Panc1 (cell line): ENCODE measurements at places on chromosomes 2 and 18. TPM values are rescaled to one million over a fixed set of nuclear protein-coding genes. Genes with fewer than 3 reads are reported as not detected.

The AFF3 gene
- 2.2 TPM for total RNA-seq

DNA sequence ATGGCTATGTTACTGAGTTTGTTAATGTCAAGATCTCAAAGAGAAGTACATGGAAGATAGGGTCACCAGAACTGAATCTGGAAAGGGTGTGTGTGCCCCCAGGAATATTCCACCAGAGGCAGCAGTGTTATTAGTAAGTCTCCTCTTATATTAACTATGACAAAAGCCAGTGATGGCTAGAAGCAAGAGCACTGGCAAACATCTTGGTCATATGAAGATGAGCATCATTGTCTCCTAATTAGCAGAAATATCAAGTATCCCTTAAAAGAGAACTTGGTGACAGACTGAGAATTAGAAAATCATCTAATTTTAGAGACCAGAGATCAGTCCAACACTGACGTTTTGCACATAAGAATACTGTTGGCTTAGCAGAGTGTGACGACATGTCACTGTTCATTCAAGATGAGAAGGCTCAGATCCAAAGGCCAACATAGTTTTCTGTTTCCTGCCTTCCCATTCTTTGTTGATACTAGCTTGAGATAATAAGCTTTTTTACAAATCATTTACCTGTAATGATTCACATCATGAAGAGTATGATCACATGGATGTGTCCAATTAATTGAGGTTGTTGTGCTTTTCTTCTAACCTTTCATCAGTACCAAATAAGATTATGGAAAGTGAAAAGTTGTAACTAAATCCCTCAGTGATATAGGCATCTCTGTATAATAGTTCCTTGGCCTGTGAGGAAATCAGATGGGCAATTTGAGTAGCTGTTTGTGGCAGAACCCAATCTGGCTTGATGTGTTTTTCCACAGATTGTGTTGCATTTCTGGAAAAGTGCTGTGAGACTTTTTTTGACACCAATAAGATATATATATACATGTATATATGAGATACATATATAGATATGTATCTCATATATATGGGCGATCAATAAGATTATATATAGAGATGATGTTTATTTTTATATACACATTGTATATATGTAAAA lies 44.5 kb downstream of the MAPRE2 start:
- H3K4me3 ChIP-seq, result no peak overlapping the region
- no peaks in the 10 kb centered on the region for H3K4me1 ChIP-seq
- H3K27me3 ChIP-seq, result no peaks in the 10 kb centered on the region
- no peak for DNase-seq
- no peak overlapping the region for H3K27ac ChIP-seq

- no peaks in the 10 kb centered on the region; the same call in 1 of the 2 replicates for H3K36me3 ChIP-seq
- no peaks in the 10 kb centered on the region for H3K4me1 ChIP-seq
- no peak overlapping the region for H3K27ac ChIP-seq
- DNase-seq, result no peak
- peaks cover 8% of the 10 kb centered on the region for H3K27me3 ChIP-seq
- no peak overlapping the region for H3K4me3 ChIP-seq
Measured at GRCh38 chr2:74831693-74832530, 2.0 kb upstream of the HK2 start.

DNA sequence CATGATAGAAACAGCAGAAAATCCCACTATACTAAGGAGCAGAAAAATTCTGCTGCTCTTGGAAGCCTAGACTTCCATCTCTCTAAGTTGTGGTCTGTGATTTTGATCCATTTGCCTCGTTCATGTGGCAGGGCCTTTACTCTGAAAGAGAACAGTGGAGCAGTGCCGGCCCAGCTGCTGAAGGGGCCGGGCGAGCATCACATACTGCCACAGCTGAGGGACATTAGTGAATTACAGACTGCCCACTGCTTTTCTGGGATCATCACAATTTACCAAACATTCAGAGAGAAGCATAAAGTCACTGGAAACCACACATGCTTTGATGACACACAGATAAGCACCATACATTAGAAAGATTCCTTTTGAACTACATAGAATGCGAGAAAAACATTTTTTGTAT lies 217.0 kb upstream of the BOD1L2 start:
- no peak overlapping the region for H3K4me3 ChIP-seq
- H3K4me1 ChIP-seq, result no peaks in the 10 kb centered on the region
- H3K36me3 ChIP-seq, result no peaks in the 10 kb centered on the region

The RBKS gene
- 2.2 TPM for total RNA-seq

- DNase-seq, result no peak
- no peak overlapping the region for H3K27ac ChIP-seq
- H3K27me3 ChIP-seq, result no peaks in the 10 kb centered on the region
- H3K4me1 ChIP-seq, result no peaks in the 10 kb centered on the region
Measured at GRCh38 chr2:51013079-51013932, 18.6 kb downstream of the NRXN1 start.

DNA sequence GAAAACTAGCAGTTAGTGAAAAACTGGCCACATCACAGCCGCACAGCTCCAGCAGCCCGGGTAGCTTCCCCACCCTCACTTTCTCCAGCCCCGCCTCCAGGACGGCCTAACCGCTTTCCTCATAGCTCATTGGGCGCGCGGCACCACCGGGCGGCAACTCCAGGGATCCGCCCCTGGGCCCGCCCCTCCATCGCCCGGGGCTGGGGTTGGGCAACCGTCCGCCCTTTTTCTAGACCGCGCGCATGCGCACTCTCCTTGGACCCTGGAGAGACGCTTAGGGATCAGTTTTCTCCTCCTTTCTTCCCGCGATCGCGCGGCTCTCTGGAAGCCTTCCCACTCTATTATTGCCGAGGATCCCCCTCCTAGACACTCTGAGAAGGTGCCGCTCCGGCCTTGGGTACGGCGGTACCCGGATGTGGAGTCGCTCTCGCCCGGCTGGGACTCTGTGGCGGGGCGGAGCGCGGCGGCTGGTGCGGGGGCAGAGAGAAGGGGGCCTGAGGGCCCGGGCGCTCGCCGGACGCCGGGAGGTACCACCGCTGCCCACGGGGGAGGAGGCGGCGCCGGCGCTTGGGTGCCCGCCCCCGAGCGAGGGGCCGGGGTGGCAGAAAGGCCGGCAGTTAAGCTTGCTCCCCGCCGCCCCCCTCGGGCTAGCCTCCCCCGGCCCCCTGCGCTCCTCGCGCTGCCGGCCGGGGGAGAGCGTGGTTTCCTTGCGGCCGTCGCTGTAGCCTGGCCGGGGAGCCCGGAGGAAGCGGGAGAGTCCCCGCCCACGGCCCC lies at the start of gene MIB1:
MIB1 (plus strand) TSS at position 255 of the 774 bp plus-strand sequence. CDS start 792 bp downstream, outside the sequence.
- DNase-seq, result peak; percentile 67
- no peaks in the 10 kb centered on the region; the same call in 1 of the 2 replicates for H3K36me3 ChIP-seq
- no peaks in the 10 kb centered on the region for H3K27me3 ChIP-seq

The NCK2 gene
- 60.7 TPM for total RNA-seq

DNA sequence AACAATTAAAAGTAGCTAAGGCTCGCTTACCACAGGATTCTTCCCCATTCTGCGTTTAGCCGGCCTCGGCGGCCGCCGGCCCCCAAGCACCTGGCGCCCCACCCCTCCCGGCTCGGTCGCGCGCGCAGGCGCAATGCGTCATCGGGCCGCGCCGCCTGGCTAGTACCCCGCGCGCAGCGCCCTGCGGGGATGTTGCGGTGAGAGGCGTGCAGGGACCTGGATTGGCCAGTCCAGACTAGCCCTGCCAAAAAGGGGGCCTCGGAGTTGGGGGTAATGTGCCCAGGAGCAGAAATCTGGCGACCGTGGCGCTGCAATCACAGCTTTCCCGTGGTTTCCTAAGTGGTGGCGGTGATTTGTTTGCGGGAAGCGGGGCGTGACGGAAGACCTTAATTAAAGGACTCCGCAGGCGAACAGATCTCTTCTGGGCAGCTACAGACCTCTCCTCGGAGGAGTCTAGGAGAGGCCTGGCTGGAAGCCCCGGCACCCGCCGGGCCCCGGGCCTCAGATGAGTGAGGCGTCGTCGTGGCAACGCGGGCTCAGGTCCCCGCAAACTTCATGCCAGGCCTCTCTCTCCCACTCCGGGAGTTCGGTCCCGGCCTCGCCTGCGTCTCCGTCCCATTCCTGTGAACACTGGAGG lies 606 bp downstream of the TMEM237 start:
- H3K27ac ChIP-seq, result peak overlapping the region; percentile 95
- H3K4me3 ChIP-seq, result peak overlapping the region; percentile 95
- no peaks in the 10 kb centered on the region for H3K27me3 ChIP-seq
- peaks cover 17% of the 10 kb centered on the region for H3K4me1 ChIP-seq

- peaks cover 6% of the 10 kb centered on the region for H3K27me3 ChIP-seq
- H3K27ac ChIP-seq, result no peak overlapping the region
- peak; percentile 2 for DNase-seq
- no peak overlapping the region for H3K4me3 ChIP-seq
Measured at GRCh38 chr2:104944495-104944894, 90.6 kb downstream of the POU3F3 start.

DNA sequence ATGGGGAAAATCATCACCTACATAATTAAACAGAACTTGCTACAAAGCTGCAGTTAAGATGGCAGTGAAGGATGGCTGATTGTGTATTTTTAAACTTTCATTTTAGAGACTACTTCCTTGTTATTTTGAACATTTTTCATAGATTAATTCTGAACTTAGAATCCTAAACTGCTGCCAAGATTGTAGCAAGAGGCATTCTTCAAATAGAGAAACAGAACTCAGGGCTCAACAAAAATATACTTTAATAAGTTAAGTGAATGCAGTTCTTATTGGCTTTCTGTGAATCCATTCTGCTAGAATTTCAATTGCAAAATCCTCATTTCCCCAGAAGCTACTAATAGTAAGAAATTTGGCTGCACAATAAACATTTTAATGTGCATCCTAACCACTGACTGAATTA lies 160.3 kb downstream of the L3MBTL4 start:
- H3K27ac ChIP-seq, result no peak overlapping the region
- H3K36me3 ChIP-seq, result no peaks in the 10 kb centered on the region
- H3K4me1 ChIP-seq, result no peaks in the 10 kb centered on the region
- no peaks in the 10 kb centered on the region for H3K27me3 ChIP-seq
- no peak for DNase-seq

The C2orf80 gene
- not detected for total RNA-seq

The TUBA4B gene
- total RNA-seq, result not detected

The SCG2 gene
- 1.7 TPM for total RNA-seq

The CCBE1 gene
- 0.13 TPM for total RNA-seq

The IKZF2 gene
- total RNA-seq, result 0.44 TPM

GRCh38 chr2:38727661-38728060 lies 23.5 kb downstream of the SRSF7 start:
- no peak overlapping the region for H3K27ac ChIP-seq
- no peaks in the 10 kb centered on the region for H3K27me3 ChIP-seq
- H3K36me3 ChIP-seq, result no peaks in the 10 kb centered on the region
- H3K4me1 ChIP-seq, result 0 out of 2 replicates have a peak, but pooled peaks cover 5% of the 10 kb centered on the region

- no peaks in the 10 kb centered on the region for H3K36me3 ChIP-seq
- H3K27me3 ChIP-seq, result no peaks in the 10 kb centered on the region
- H3K4me3 ChIP-seq, result no peak overlapping the region
Measured at GRCh38 chr18:58005011-58005410, 39.0 kb upstream of the NEDD4L start.

DNA sequence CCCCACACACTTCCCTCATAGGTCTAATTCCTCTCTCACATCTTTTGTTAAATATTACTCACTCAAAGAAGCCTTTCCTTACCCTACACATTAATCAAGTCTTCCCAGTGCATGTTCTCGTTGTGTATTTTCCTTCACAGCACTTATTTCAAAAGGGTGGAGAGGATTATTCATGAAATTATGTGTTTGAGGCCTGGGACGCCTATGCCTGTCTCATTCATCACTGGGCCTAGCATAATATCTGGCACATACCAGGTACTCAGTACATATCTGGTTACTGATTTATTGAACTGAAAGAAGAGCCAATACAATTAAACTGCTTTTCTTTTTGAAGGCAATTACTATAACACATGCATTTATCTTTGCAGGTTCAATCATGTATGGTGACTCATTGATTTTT lies 15.1 kb upstream of the MALL start:
- H3K4me1 ChIP-seq, result no peaks in the 10 kb centered on the region
- no peak for DNase-seq
- no peak overlapping the region for H3K27ac ChIP-seq
- no peaks in the 10 kb centered on the region for H3K27me3 ChIP-seq

GRCh38 chr2:151241224-151241623 lies 20.4 kb downstream of the RBM43 start:
- H3K27me3 ChIP-seq, result no peaks in the 10 kb centered on the region
- H3K27ac ChIP-seq, result no peak overlapping the region
- no peak for DNase-seq
- H3K36me3 ChIP-seq, result no peaks in the 10 kb centered on the region
- peaks cover 6% of the 10 kb centered on the region; the same call in 1 of the 2 replicates for H3K4me1 ChIP-seq

DNA sequence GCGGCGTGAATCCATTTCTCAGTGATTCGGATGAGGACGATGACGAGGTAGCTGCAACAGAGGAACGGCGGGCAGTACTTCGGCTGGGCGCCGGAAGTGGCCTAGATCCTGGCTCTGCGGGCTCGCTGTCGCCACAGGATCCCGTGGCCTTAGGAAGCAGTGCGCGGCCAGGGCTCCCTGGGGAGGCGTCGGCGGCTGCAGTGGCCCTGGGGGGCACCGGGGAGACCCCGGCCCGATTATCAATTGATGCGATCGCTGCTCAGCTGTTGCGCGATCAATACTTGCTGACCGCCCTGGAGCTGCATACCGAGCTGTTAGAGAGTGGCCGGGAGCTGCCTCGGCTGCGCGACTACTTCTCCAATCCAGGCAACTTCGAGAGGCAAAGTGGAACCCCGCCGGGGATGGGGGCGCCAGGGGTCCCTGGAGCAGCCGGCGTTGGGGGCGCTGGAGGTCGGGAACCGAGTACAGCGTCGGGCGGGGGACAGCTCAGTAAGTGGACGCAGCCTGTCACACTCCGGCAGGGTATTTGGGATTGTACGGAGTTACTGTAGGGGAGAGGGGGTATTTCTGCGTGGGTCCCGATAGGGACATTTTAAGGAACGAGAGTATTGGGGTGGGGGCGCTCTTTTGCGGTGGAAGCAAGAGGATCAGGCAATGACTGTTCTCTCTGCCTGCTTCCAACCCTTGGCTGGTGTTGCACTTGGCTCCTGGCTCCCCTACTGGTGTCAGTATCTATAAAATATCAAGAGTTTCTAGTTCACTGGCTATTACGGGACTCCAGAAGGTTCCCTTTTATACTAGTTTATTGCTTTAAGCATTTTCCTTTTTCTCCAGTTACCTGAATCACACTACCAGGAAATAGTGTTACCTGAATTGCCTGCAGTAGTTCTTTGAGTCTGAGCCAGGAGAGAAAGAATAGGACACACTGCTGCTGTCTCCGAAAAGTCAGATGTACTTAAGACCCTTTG lies 772 bp downstream of the RELCH start:
- H3K36me3 ChIP-seq, result peaks cover 6% of the 10 kb centered on the region
- DNase-seq, result no peak
- H3K4me1 ChIP-seq, result peaks cover 9% of the 10 kb centered on the region; the same call in 1 of the 2 replicates
- H3K4me3 ChIP-seq, result peak overlapping the region; percentile 87
- H3K27ac ChIP-seq, result peak overlapping the region; percentile 77

- H3K27me3 ChIP-seq, result no peaks in the 10 kb centered on the region
- H3K27ac ChIP-seq, result no peak overlapping the region
- no peaks in the 10 kb centered on the region for H3K36me3 ChIP-seq
- H3K4me1 ChIP-seq, result peaks cover 10% of the 10 kb centered on the region
Measured at GRCh38 chr2:99880148-99880963, 262.0 kb downstream of the AFF3 start.

- peak; percentile 80 for DNase-seq
- no peaks in the 10 kb centered on the region for H3K27me3 ChIP-seq
- peak overlapping the region; percentile 70 for H3K27ac ChIP-seq
- peak overlapping the region; percentile 4; the same call in 1 of the 2 replicates for H3K4me3 ChIP-seq
Measured at GRCh38 chr18:74994502-74995418, 214.2 kb downstream of the PTGR3 start.
